Heart right ventricle (tissue), 16 donors: ENCODE measurements at places on chromosomes 16 and 17. TPM values are rescaled to one million over a fixed set of nuclear protein-coding genes. Genes with fewer than 3 reads are reported as not detected.

DNA sequence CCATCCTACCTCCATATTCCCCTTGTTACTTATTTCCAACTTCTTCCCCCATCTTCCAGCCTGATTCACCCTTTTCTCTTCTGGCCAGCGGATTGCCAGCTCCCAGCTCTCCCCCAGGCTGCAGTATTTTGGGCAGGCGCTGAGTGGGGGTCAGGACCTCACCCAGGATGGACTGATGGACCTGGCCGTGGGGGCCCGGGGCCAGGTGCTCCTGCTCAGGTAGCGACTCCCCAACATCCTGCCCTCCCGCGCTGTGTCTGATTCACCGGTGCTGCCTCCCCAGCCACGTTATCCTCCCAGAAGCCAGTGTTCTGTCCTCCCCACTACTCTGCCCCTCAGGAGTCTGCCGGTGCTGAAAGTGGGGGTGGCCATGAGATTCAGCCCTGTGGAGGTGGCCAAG lies 15.4 kb downstream of the COX6A2 start:
- DNase-seq: no peak

- peak; percentile 68 for DNase-seq
Measured at GRCh38 chr17:15782866-15783265, 50.8 kb downstream of the TBC1D26 start.

DNA sequence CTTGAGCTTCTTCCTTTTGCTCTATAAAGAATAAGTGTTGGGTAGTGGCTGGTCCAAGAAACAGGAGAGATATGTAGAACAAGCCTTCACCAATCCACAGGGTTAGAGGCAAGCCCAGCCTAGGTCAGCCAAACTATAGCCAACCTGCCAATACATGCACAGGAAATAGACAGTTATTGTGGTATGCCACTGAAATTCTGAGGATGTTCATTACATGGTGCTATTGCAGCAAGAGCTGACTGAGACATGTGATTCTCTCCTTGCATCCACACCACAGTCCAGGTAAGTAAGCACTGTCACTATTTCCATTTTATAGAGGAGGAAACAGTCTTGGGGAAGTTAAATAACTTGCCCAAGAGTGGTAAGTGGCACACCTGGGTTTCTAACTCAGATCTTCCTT lies 268.1 kb downstream of the NPIPA8 start:
- no peak for DNase-seq

DNA sequence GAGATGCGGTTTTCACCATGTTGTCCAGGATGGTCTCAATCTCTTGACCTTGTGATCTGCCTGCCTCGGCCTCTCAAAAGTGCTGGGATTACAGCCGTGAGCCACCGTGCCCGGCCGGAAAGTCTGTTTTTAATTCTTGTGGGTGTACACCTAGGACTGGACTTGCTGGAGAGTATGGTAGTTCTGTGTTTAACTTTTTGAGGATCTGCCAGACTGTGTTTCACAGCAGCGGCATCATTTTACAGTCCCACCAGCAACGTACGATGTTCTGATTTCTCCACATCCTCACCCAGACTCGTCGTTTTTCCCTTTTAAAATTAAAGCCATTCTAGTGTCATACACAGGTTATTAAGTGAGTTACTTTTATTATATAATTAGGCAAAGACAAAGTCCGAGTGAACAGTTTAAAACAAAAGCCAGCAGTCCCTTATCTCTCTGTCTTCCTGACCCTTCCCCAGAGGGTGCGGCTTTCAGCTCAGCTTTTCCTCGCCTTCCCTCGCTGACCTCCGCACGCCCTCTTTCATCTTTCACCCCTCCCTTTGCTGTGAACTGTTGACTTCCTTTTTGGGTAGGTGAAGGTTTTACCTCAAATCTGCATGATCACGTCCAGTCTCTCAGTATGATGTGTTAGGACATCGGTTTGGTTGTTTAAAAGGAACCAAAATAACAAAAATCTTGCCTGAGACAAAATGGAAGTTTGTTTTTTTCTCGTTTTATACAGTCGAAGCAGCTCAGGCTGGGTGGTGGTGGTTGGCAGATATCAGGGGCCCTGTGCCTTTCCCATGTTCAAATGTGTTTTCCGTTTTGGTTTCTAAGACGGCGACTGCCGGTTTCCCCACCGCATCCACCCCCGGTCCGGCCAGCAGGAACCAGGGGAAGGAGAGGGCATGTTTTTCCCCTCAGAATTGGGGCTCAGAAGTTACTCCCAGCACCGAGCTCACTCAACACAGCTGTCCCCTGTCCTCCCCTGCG lies 18.0 kb downstream of the FAM234A start:
- DNase-seq: no peak

TPSD1 gene
- 0.12 TPM for polyA plus RNA-seq

DNA sequence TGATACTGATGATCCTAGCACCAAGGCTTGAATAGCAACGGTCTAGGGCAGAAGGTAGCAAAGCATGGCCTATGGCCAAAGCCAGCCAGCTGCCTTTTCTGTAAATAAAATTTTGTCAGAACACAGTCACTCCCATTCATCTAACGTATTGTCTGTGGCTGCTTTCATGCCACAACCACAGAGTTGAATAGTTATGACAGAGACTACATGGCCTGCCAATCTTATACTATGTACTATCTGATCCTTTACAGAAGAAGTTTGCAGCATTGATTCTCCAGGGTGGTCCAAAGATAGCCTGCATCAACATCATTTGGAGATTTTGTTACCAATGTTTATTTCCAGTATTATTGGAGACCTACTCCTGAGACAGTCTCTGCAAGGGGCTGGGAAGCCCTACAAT lies 19.9 kb upstream of the MMD start:
- no peak for DNase-seq
